Left renal pelvis (tissue), 4 donors: ENCODE measurements at places on chromosomes 6 and 20.

DNA sequence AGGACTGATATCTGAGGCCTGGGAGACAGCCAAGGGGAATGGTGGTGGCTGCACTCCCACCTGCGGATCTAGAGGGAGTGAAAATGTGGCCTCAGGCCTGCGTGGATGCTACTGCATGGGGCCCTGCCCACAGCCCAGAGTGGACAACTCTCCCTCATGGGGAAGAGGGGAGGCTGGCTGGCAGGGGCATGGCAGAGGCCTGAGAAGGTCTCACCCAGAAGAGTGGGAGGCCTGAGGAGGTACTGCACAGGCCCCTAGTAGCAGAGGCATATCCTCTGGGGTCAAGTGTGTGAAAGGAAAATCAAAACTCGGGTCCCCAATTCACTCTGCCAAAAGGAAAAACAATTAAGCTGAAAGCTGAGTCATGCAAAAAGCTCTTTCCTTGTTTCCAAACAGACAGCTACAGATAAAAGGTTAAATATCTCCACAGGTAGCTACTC is 158.2 kb downstream of the AKAP7 start:
- DNase-seq, result no peak

- DNase-seq, result no peak
These were observed 16.9 kb downstream of the RARS2 start for GRCh38 chr6:87572883-87573282.

DNA sequence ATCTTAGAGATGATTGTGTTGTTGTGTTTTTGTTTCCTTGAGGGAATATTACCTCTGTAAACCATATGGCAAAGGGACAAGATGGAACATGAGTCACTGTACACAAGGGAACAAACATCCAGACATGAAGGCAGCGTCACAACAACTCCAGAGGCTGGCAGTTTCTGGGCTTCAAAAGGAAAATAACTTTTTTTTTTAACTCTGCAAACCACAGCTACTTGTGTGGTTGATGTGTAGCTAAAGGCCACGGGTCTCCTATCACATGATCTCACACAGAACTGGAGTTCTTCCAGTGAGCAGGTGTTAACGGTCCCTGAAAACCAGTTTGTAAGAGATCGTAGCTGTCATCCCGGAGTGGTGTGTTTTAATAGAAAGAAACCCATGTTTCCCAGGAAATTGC is 33.2 kb upstream of the HBS1L start:
- no peak for DNase-seq

DNA sequence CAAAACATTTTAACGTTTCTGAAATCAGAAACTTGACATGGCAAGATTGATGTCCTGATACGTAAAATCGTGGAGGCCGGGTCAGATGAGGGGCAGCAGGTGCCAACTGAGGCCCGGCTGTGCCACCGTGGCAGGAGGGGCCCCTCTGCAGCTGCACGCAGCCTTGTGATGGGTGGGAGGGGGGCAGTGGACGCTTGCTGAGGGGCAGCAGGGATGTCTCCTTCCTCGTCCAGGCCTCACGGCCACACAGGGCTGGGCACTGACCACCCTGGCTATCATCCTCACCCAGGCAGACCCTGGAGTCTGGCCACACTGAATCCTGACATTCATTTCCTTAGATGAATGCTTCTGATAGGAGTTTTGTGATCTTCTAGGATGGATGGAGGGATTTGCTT is 114.7 kb downstream of the ERMARD start:
- DNase-seq, result no peak

GRCh38 chr6:43714311-43715055 is 26.9 kb upstream of the MRPS18A start:
- DNase-seq, result no peak

DNA sequence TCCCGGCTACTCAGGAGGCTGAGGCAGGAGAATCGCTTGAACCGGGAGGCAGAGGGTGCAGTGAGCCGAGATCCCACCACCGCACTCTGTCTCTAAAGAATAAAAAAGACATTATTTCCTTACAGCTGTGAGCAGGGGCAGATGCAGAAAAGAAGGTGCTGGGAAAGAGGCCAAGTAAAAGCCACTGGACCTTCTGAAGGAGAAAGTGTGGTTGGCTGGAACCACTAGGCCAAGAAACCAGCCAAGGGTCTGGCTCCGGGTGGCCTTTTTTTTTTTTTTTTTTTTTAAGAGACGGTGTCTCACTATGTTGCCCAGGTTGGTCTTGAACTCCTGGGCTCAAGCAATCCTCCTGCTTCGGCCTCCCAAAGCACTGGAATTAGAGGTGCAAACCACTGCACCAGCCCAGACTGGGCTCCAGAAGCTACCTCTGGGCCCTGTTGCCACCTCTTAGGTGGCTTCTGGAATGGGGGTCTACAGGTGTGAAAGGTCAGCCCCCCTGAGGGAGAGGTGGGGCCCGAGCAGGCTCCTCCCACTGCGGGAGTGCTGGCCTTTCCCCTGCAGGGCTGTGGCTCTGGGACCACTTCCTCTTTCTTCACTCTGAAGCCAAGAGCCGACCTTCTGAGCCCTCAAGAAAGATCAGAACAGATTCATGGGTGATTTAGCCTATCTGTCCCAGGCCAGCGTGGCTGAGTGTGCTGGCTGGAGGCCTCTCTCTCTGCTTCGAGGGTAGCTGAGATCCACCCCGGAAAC is at the start of gene FGD2:
Gene FGD2, plus strand, starts transcription at position 595 of the 750 bp plus-strand sequence. CDS start 163 bp downstream, outside the sequence.
- DNase-seq, result no peak

GRCh38 chr20:42688576-42688975 is 501.1 kb downstream of the PTPRT start:
- DNase-seq, result peak; percentile 21
